ENCODE measurements at places on chromosomes 6 and 20.

- DNase-seq = no peak
Measured at GRCh38 chr6:63476302-63476701, 96.0 kb upstream of the LOC128125822 start.

DNA sequence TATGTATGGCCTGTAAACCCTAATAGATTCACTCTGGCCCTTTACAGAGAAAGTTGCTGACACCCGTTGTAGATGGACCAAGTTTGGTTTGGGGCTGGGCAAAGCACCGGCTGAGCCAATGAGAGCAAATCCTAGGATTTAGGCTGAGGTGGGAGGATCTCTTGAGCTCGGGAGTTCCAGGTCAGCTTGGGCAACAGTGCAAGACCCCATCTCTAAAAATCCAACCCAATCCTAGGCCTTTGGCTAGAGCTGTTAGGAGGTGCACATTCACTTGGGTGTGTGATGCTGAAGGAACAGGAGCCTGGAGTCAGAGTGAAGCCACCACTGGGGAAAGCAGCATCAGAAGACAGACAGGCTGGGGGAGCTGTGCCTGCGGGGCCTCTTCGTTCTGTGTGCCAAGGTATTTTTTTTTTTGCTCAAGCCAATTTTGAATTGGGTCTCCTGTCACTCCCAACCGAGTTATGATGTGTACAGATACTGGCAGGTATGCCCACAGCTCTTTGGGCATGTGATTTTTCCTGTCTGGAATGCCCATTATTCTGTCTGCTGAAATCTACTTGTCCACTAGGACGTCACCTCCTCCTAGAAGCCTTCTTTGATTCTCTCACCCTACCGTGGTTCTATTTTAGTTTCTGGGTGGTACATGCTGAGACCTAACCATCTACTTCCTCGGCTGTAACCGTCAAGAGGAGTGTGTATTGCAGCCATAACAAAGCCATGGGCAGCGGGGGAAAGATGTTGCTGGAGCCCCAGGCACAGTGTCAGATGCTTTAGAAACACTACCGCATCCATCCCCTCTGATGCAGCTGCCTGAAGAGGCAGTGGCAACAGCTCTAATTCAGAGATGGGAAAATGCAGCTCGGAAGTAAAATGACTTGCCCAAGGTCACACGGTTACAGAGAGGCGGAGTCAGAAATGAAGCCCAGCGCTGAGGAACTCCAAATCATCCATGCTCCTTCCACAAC is 54.0 kb downstream of the TTI1 start:
- no peak for DNase-seq

DNA sequence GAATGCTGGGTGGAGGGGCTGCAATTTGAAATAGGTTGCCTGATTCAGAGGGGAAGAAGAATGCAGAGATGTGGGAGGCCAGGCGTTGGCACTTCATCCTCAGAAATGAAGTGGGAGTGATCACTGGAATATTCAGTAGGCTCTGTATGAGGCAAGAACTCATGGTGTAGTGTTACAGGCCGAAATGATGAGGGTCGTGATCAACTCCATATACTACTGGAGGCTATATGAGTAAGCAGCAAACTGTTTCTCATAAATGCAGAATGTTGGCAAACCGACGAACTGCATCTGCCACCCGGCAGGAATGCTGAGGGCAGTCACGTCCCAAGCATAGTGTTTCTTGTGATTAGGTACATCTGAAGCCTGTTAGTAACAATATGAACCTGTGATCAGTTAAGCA is 12.7 kb downstream of the KCNS1 start:
- no peak for DNase-seq

- no peak for DNase-seq
Measured at GRCh38 chr20:34709831-34710567, 5.9 kb downstream of the TP53INP2 start.

DNA sequence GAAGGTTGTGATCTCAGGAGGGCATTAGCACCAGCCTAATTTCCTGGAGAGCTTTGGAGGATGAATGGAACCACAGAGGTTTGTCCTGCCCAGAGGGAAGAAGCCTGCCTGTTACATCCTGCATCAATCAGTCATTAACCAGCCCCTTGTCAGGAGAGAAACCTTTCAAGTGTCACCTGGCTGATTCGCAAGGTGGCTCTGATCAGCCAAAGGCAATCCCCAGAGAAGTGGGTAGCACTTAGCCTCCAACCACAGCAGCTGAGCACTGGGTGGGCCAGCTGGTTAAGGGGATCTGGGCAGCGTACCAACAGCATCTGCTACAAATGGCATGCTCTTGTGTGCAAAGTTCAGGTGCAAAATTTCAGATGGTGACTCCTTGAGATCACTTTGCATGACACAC is 26.9 kb downstream of the ANKEF1 start:
- DNase-seq = no peak

DNA sequence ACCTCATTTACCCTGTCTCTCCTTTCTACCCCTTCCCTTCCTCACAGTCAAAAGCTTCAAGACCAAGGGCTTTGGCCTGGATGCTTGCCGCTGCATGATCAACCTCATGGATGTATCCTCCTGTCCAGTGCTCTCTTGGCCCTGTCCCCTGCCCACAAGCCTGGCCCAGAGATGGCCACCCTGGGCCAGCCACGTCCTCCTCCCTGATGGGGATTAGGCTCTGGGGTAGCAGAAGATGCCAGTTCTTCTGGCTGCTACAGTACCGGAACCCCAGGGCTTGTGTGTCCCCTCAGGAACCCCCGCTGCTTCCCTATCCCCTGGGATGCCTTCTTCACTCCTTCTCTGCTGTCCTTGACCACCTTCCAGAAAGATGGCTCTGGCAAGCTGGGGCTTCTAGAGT is 22.3 kb downstream of the CAPN11 start:
- DNase-seq = no peak

GRCh38 chr20:45019762-45020123 is 53.4 kb downstream of the STK4 start:
- DNase-seq = no peak

- DNase-seq = no peak
Measured at GRCh38 chr20:59701236-59701635, 96.9 kb downstream of the PHACTR3 start.
